ENCODE measurements at places on chromosomes 6 and 20.
A peak's percentile ranks its signal among the peaks of the same experiment; 100 is the strongest.

DNA sequence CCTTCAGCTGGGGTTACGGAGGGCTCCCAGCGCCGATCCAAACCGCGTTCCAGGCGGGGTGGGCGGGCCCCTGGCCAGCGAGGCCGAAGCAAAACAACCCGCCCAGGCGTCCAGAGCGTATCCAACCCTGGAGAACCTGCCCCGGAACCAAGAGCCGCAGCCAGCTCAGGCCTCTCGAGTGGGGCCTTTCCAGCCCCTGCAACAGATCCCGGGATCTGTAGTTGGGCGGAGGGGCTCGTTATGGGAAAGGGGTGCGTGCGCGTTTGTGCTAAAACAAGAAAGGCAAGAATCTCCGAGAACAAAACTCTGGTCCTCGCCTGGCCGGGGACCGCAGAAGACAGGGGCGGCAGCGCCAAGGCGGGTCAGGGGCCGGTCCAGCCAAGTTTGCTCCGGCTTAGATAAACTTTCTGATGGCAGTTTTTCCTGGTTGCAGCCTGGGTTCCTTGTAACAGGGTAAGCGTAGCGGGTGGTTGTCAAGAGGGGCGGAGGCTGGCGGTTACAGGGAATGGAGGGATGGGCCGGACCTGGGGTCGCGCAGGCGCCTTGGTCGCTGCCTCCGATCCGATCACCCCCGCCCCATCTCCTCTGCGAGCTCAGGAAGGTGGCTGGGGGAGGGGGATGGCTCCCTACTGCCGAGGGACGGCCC is 448 bp upstream of the RIN2 start:
- peak; percentile 92 for DNase-seq

GRCh38 chr6:43705996-43706395 is 18.4 kb upstream of the MRPS18A start:
- DNase-seq: no peak

GRCh38 chr6:89081129-89081422 is 525 bp downstream of the PNRC1 start:
- DNase-seq: no peak

DNA sequence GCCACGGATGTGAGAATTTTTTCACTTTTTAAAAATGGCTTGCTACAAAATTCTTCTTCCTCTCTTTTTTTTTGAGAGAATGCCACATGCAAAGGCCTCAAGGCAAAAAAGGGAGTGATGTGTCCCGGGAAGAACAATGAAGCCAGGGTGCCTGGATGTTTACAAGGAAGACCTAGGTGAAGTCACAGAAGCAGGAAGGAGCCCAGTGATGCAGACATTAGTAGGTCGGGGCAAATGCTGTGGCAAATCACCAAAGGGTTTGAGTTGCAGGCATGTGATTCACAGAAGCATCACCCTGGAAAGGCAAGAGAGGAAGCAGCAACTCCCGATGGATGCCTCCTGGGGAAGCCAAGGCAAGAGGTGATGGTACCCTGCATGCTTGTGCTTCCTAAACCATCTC is 46.8 kb downstream of the FARS2 start:
- no peak for DNase-seq

DNA sequence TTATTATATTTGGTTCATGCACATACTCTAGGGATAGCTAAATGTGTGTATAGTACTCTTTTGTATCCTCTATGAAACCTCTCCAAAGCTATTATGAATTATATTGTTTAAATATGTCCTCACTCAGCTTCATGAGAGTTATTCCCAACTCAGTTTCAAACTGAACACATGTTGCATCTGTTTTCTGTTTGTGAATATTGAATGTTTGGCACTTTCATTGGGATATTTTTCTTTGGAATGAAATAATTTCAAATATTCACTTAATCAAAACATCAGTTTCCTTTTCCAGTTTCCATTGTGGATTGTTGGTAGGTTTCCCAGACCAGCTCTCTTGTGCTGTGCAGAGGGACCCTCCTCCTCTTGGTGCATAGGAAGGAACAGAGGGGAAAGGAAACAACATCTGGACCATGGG is 46.6 kb downstream of the HDAC2 start:
- no peak for DNase-seq

DNA sequence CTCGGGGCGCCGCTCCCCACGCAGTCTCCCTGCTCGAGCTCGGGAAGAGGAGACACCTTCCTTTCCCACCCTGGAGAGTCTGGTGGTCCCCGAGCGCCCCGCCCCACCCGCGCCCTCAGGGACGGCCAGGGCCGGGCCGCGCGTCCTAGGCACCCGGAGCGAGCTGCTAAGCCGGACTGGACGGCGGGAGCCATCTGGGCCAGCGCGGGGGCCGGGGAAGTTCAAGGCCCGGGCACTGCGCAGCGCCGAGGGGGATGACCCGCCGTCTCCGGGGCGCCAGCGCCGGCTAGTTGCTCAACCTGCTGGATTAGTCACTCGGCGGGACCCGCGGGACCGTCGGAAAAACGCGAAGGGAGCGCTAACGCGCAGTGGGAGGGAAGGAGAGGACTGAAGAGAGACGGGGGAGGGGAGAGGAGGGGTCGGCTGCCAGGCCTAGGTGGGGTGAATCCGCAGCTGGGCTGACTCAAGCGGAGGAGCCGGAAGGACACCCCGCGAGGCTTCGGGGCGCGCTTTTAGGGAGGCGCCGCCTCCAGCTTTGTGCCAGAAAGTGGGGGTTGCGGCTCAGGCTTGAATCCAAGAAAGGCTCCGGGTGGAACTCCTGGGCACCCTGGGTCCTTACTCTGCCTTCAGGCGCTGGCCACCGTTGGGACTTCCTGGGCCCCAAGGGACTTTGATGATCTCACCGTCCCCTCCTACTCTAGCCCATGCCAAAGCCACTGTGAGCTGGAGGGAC is 75.7 kb upstream of the FOXP4 start:
- DNase-seq: peak; percentile 92

GRCh38 chr6:105474234-105474633 is 71.4 kb upstream of the PREP start:
- DNase-seq: no peak

DNA sequence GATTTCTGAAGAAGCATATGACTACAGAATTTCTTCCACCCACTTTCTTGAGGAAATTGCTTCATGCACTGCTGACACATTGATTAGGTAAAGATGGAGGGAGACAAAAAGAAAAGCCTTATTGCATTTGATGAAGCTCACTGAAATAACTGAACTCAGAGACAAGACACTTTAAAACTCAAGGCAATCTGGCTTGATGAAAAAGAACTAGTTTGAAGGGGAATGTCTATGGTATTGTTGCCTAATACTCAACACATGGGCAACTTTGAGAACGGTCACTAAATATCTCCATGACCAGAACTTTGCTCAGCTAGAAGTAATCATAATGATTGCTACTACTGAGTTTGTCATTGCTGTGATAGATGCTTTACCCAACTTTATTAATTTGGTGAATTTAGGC is 38.1 kb downstream of the HTR1B start:
- no peak for DNase-seq

GRCh38 chr20:11178946-11179654 is 505.3 kb upstream of the JAG1 start:
- DNase-seq: no peak

DNA sequence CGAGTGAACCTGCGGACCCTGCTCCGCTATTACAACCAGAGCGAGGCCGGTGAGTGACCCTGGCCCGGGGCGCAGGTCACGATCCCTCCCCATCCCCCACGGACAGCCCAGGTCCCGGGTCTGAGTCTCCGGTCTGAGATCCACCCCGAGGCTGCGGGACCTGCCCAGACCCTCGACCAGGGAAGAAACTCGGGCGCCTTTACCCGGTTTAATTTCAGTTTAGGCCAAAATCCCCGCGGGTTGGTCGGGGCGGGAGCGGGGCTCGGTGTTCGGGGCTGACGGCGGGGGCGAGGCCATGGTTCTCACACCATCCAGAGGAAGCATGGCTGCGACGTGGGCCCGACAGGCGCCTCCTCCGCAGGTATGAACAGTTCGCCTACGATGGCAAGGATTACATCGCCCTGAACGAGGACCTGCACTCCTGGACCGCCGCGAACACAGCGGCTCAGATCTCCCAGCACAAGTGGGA is 46.9 kb upstream of the TRIM26 start:
- DNase-seq: peak; percentile 72

DNA sequence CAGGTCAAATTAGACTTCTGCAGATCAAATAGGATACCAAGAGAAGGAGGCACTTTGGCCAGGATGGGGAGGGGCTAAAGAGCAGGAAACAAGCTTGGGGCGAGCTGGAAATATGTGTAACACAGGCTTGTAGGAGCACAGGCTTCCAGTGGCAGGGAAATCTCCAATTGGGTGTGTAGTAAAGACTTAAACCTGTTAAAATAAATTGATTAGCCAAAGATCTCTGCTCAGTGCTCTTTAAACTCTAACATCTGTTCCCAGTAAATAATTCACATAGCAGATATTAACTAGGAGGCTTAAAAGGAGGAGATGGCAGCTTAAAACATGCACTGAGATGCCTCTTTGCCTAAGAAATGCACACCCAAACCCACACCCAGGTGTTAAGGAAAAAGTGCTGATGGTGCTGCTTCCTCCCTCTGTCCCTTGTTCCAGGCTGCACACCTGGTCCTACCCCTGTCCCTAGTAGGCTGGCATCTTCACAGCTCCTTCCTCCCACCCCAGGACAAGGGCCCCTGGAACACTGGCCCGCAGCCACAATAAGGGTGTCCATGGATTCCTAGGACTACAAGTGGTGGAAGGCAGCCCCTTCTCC is 93.5 kb upstream of the MLN start:
- no peak for DNase-seq

DNA sequence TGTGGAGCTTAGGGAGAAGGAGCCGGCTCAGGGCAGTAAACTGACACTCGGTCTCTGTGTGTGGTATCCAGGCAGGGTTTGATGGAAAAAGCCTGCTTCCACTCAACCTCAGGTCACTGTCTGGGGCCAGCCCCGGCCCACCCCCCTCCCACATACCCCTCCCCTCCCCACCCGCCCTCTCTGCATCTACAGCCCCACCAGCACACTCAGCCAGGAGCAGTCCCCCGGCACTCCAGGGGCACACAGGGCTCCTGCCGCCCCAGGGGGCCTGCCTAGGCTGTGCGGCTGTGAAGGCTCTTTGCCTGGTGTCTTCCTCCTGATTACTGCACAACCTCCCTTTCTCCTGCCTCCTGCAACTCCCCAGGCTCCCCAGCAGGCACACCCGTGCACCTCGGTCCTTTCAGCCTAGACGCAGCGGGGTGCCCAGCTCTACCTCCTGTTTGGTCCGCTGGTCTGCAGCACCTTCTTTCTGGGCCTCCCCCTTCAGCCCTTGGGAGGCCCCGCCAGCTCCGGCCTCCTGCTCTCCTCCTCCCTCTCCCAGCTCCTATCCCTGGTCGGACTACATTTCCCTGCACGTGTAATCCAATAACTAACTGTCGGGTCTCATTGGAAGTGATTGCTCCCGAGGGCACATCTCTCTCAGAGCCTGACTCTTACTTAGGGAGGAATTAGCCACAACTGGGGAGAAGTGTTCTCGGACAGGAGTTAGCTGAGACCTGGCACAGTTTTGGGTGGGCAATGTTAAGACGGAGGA is 1.3 kb upstream of the FOXF2 start:
- DNase-seq: no peak

- DNase-seq: no peak
Observed at GRCh38 chr6:150157081-150157480, 14.2 kb downstream of the PPP1R14C start.

- no peak for DNase-seq
Observed at GRCh38 chr20:32982617-32983458, 21.4 kb downstream of the SUN5 start.

DNA sequence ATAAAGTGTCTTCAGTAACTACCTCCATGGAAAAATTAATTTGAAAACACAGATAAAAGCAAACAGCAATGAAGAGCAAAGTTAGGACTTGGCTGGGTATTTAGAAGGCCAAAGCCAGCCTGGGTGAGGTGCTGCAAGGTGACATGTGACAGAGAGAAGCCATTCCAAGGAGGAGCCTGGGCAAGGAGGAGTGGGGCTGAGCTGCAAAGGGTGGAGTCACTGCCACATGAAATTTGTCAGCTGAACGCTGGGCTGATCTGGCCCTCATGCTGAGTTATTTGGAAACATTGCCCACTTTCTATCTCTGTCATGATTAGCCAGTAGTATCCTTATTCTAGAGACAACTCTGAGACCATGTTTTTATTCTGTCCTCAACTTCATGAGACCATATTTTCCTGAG is 76.3 kb downstream of the PERP start:
- no peak for DNase-seq

- no peak for DNase-seq
Observed at GRCh38 chr20:41272339-41272738, 45.2 kb downstream of the ZHX3 start.

DNA sequence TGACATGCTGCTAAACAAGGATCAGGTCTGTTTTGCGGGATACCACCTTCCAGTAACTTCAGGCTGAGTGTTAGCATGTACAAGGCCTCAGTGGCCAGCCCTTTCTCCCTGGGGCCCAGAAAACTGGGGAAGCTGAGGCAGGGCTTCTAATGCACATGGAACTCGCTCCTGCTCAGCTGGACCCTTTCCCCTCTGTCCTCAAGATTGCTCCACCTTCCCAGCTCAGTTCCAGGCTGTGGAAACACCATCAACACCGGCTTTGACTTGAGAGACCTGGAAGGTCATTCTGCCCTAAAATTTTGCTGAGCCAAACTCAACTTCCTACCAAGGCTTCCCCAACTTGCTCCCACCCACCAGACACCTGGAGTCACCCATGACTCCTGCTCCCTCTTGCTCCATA is 4.2 kb upstream of the BLCAP start:
- DNase-seq: peak; percentile 38
